Karpas-422 (cell line): ENCODE measurements at places on chromosomes 11 and 22.

DNA sequence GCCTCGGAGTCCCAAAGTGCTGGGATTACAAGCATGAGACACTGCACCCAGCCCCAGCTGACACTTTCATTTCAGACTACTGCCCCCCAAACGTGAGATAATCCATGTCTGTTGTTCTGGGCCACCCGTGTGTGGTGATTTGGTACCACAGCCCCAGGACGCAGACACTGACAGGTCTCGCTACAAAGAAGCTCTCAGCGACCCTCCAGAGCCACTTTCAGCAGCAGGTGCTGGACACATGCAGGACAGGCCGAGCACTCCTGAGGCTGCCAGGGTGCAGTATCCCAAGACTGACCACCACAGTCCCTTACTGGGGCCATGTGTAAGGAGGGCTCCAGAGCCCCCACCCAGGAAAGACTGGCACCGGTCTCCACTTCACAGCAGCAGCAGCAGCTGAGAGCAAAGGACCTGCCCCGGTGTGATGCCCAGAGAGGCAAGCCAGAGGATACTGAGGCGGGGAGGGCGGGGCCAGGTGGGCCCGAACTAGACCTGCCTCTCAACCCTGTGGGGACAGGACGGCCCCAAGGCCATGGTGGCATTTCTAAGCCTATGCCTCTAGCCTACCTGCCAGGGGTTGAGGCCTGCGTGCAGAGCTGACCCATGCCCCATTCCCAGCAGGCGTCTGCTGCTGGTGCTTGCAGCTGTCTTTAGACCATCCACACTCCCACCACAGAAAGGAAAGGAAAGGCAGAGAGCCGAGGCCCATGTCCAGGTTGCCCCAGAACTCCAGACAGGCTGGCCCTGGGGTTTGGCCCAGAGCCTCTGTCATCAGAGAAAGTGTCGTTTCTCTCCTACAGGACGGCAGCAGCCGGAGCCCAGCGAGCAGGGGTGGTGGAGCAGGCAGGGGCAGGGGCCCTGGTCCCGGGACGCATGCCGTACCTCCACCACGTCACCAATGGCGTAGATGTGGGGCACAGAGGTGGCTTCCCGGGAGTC is 28.0 kb upstream of the GNB1L start:
- no peak for DNase-seq

- no peak for DNase-seq
Measured at GRCh38 chr22:39176714-39177455, 24.4 kb upstream of the CBX7 start.

- peak; percentile 58 for DNase-seq
Measured at GRCh38 chr11:103735497-103736032, 300.9 kb upstream of the DDI1 start.

GRCh38 chr11:115349335-115350017 is 154.7 kb downstream of the CADM1 start:
- no peak for DNase-seq
